ENCODE measurements at places on chromosomes 5 and 9. TPM values are rescaled to one million over a fixed set of nuclear protein-coding genes. Genes with fewer than 3 reads are reported as not detected.
A peak's percentile ranks its signal among the peaks of the same experiment; 100 is the strongest.

The TLR4 gene
- total RNA-seq, result 3.4 TPM

The BASP1 gene
- total RNA-seq, result 20.7 TPM

The PAXX gene
- 67.5 TPM for total RNA-seq

- H3K27me3 ChIP-seq, result no peaks in the 10 kb centered on the region
- no peak overlapping the region for H3K4me3 ChIP-seq
- H3K27ac ChIP-seq, result no peak overlapping the region
- DNase-seq, result no peak
Measured at GRCh38 chr9:113428062-113428615, 17.6 kb downstream of the C9orf43 start.

GRCh38 chr9:83406921-83407320, 131.3 kb downstream of the FRMD3 start:
- H3K27me3 ChIP-seq, result no peaks in the 10 kb centered on the region
- no peak overlapping the region for H3K4me3 ChIP-seq
- H3K4me1 ChIP-seq, result no peaks in the 10 kb centered on the region
- no peak for DNase-seq
- no peak overlapping the region for H3K27ac ChIP-seq

DNA sequence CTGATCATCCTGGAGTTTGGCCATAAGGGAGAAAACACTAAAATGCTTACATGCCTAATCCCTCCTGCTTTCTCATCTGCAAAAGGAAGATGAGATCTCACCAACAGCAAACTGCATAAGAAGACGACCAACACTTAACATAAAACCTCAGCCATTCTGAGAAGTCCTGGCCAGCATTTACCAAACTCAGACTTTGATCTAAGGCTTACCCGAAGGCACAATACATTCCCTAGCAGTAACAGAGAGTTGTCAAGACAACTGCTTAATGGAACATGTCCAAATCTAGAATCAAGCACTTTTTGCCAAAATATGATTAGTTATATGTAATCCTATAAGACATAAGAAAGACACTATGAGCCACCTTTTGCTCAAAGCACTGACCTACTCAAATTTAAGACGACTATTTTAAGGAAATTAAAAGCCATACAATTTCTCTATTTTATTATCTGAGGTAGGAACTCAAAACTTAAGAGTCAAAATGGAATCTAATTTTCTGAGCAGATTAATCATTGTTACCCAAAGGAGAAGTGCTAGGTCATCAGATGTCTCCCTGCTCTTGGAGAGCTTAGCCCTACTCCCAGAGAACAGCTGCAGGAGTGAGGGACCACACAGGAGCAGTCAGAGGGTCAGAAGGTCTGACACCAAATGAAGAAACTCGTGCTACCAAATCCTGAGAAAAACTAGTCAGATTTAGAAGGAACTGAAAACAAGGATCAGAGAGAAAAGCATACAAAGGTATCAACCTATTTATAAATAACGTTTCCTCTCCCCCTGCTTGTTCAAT, 39.3 kb downstream of the EPB41L4A start:
- H3K4me3 ChIP-seq, result no peak overlapping the region
- H3K27ac ChIP-seq, result no peak overlapping the region
- H3K36me3 ChIP-seq, result no peaks in the 10 kb centered on the region
- DNase-seq, result no peak
- no peaks in the 10 kb centered on the region for H3K27me3 ChIP-seq

DNA sequence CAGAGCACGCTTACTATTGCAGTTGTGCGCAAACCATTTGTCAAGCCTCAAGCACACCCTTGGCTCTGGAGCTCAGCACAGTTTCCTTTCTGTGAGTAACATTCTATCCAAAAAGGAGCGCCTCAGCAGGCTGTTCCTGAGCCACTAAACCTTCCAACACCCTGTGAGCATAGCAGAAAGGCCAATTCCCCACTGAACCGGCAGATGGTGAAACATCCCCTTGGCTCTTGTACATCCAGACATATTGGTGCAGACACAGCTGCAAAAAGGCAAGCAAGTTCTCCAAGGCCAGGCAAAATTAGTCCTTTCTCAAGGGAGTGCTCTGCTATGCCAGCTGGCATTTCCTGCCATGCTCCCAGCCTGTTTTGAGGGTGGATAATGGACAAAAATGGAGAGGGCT, 44.1 kb upstream of the CEMIP2 start:
- H3K36me3 ChIP-seq, result no peaks in the 10 kb centered on the region
- no peak for DNase-seq
- no peaks in the 10 kb centered on the region for H3K27me3 ChIP-seq
- no peak overlapping the region for H3K27ac ChIP-seq
- no peaks in the 10 kb centered on the region for H3K4me1 ChIP-seq
- H3K4me3 ChIP-seq, result no peak overlapping the region

DNA sequence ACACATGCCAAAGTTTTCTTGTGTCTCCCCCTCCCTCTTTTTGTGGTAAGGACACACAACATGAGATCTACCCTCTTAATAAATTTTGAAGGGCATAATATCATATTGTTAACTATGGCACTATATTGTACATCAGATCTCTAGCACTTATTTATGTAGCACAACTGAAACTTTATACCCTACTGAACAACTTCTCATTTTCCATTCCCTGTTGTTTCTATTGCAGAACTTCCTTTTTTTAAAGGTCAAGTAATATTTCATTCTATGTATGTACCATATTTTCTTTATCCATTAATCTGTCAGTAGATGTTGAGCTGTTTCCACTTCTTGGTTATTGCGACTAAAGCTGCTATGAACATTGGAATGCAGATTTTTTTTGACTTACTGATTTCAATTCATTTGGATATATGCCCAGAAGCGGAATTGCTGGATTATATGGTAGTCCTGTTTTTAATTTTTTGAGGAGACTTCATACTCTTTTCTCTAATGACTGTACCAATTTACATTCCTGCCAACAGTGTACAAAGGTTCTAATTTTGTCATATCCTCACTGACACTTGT, 305.3 kb downstream of the PRR16 start:
- H3K4me3 ChIP-seq, result no peak overlapping the region
- no peaks in the 10 kb centered on the region for H3K36me3 ChIP-seq
- H3K4me1 ChIP-seq, result peaks cover 8% of the 10 kb centered on the region
- DNase-seq, result no peak
- H3K27ac ChIP-seq, result no peak overlapping the region

- H3K27ac ChIP-seq, result peak overlapping the region; percentile 90
- peaks cover 29% of the 10 kb centered on the region for H3K4me1 ChIP-seq
- H3K27me3 ChIP-seq, result no peaks in the 10 kb centered on the region
- H3K4me3 ChIP-seq, result peak overlapping the region; percentile 86
- H3K36me3 ChIP-seq, result peaks cover 29% of the 10 kb centered on the region
- peak; percentile 81 for DNase-seq
Measured at GRCh38 chr9:136865768-136866103, 372 bp downstream of the EDF1 start.

DNA sequence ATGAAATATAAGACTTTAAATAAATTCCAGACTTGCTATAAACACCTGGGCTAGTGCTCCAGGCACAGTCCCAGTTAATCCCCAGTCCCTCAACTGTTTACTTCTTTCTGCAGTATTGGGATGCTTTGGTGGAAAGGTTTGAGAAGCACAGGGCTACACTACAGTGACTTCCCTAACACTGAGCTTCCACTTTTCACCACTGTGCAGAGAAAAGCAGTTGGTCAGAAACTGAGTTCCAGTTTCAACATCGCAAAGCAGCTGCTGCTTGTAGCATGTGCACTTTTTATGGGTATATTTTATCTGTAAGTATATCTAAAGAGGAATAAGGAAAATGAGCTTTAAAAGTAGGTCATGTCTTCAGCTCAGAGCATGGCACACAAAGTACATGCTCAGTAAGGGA, 339.7 kb downstream of the NTRK2 start:
- H3K4me1 ChIP-seq, result no peaks in the 10 kb centered on the region
- no peak for DNase-seq
- no peaks in the 10 kb centered on the region for H3K36me3 ChIP-seq
- no peaks in the 10 kb centered on the region for H3K27me3 ChIP-seq
- H3K4me3 ChIP-seq, result no peak overlapping the region

DNA sequence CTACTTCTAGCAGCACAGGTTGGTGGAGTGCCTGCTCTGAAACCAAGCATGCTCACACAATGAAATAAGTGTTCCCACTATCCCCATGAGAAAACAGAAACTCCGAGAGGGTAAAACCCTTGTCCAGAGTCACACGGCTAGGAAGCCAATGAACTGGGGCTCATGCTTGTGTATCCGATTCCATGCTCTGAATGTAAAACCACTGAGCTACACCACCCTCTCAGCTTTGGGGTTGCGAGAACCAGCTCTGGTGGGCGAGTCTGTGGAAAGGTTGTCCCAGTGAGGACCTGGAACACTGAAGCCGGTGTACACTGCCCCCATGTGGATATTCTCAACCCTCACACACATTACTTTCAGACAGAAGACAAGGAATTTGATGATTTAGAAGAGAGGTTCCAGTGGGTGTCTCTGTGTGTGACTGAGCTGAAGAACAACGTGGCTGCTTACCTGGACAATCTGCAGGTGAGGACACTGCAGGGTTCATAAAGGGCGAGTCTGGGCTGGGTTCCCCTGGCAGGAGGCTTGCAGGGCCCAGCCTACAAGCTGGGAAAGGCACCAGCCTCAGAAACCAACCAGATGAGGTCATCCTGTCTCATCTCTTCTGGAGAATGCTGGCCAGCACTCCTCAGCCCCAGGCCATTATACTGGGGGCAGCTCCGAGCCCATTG, 37.4 kb downstream of the ARHGEF37 start:
- no peaks in the 10 kb centered on the region for H3K27me3 ChIP-seq
- DNase-seq, result no peak
- peaks cover 41% of the 10 kb centered on the region for H3K4me1 ChIP-seq
- no peak overlapping the region for H3K4me3 ChIP-seq
- H3K36me3 ChIP-seq, result peaks cover 55% of the 10 kb centered on the region
- H3K27ac ChIP-seq, result peak overlapping the region; percentile 61

- no peak overlapping the region for H3K27ac ChIP-seq
- DNase-seq, result no peak
- no peak overlapping the region for H3K4me3 ChIP-seq
- H3K4me1 ChIP-seq, result no peaks in the 10 kb centered on the region
- no peaks in the 10 kb centered on the region for H3K27me3 ChIP-seq
- H3K36me3 ChIP-seq, result no peaks in the 10 kb centered on the region
Measured at GRCh38 chr5:171770153-171770552, 15.5 kb upstream of the SMIM23 start.

DNA sequence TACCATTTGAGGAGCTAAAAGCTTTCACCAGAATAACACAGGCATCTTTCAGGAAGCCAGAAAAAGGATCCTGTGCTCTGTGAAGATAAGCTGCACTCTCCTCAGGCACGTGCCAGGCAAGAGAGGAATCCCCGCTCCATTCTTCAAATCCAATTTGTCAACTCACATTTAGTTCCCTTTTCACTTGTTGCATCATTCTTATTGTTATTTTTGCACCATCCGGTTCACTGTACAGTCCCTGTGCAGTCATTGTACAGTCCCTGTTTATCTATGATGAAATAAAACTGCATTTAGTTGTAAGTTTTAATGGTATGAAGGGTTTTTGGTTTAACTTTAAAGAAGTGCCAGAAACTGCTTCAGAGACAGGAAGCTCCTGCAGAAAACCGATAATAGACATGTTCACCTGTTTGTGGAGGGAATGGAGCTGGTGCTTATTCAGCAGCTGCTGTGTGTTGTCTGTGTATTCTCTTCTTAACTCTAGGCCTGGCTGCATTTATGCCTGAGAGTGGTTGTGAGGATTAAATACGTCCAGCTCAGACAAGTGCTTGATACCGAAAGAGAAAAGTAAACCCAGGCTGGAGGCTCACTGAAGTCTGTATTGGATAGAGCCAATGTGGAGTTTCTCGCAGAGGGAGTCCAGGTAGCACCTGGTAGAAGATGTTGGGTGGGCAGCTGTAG, 22.4 kb downstream of the IFNW1 start:
- no peaks in the 10 kb centered on the region for H3K36me3 ChIP-seq
- no peaks in the 10 kb centered on the region for H3K4me1 ChIP-seq
- no peaks in the 10 kb centered on the region for H3K27me3 ChIP-seq
- DNase-seq, result no peak
- H3K4me3 ChIP-seq, result no peak overlapping the region
- no peak overlapping the region for H3K27ac ChIP-seq

DNA sequence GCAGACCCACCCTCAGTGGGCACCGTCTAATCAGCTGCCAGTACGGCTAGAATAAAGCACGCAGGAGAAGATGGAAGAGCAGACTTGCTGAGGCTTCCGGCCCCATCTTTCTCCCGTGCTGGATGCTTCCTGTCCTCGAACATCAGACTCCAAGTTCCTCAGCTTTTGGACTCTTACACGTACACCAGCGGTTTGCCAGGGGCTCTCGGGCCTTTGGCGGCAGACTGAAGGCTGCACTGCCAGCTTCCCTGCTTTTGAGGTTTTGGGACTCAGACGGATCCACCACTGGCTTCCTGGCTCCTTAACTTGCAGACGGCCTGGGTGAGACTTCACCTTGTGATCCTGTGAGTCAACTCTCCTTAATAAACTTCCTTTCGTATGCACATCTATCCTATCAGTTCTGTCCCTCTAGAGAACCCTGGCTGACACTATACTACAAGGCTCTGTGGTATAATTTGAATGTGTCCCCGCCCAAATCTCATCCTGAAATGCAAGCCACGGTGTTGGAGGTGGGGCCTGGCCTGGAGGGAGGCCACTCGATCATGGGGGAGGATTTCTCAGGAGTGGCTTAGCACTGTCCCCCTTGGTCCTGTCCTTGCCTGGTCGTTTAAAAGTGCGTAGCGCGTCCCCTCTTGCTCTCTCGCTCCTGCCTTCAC, 31.1 kb upstream of the NRARP start:
- no peaks in the 10 kb centered on the region for H3K27me3 ChIP-seq
- no peaks in the 10 kb centered on the region for H3K4me1 ChIP-seq
- H3K27ac ChIP-seq, result no peak overlapping the region
- H3K36me3 ChIP-seq, result no peaks in the 10 kb centered on the region
- DNase-seq, result no peak
- H3K4me3 ChIP-seq, result no peak overlapping the region

DNA sequence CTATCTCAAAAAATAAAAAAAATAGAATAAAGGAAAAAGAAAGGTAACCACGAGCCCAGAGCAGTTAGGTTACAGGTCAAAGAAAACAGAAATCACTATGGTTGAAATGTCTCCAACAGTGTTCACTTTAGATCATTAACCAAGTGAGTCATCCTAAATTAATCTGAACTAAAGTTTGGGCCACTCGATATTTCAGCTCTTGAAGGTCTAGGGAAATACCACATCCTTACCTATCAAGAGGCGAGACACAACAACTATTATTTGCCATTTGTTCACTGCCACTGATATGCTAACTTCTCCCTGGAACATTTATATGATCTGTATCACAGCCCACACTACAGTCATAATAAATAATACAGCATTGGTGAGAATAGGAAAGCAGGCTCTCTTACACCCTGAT, 111.3 kb upstream of the NR5A1 start:
- peaks cover 14% of the 10 kb centered on the region for H3K4me1 ChIP-seq
- no peak overlapping the region for H3K27ac ChIP-seq
- H3K4me3 ChIP-seq, result no peak overlapping the region
- H3K27me3 ChIP-seq, result no peaks in the 10 kb centered on the region
- no peak for DNase-seq
- no peaks in the 10 kb centered on the region for H3K36me3 ChIP-seq
